ENCODE measurements at places on chromosomes 1 and 21.

GRCh38 chr1:236575523-236575922 lies 28.8 kb downstream of the HEATR1 start:
- no peak for DNase-seq

- DNase-seq = no peak
Measured at GRCh38 chr1:197126691-197127090, 19.8 kb downstream of the ASPM start.

DNA sequence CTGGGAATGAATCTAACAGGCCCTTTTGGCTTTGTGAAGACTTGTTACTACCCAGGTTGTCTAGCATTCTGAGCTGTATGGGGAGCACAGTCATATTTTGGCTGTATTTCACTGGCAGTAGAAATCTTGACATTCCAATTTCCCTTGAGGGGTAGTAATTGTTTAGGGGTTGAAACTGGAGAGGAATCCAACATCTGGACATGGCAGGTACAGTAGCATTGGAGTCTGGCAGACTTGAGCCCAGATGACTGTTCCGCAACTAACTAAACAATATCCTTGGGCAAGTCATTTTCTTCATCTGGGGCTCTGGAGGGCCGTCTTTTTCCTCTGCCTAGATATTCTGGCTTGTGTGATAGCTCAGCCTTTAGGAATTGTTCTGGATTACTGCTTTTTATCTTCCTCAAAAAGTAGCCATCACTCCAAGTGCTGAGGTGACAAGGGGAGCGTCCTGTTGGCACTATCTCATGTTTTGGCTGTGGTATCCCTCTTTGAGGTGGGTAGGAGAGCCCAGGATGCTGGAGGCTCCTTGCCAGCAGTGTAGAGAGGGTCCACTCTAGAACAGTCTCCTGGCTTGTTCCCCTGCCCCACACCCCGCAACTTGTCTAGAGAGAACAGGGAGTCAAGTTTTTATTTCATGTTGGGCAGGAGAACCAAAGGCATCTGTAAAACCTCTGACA lies 22.7 kb upstream of the NBL1 start:
- no peak for DNase-seq

DNA sequence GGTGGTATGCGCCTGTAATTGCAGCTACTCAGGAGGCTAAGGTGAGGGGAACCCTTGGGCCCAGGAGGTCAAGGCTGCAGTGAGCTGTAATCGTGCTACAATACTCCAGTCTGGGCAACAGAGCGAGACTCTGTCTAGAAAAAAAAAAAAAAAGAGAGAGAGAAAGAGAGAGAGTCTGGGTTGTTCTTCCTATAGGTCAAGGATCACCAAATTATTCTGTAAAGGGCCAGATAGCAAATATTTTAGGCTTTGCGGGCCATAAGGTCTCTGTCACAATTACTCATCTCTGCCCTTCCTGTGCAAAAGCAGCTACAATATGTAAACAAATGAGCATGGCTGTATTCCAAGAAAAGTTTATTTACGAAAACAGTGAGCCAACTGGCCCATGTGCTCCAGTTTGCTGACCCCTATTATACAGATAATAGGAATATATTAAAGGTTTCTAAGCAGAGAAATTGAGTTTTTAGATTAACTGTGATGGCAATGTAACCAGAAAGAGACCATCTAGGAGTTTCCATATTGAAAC lies 2.1 kb downstream of the SASS6 start:
- peak; percentile 11 for DNase-seq

GRCh38 chr1:70442490-70442889 lies 31.4 kb downstream of the CTH start:
- DNase-seq = no peak

- no peak for DNase-seq
Measured at GRCh38 chr1:114435088-114435715, 75.8 kb downstream of the TRIM33 start.

DNA sequence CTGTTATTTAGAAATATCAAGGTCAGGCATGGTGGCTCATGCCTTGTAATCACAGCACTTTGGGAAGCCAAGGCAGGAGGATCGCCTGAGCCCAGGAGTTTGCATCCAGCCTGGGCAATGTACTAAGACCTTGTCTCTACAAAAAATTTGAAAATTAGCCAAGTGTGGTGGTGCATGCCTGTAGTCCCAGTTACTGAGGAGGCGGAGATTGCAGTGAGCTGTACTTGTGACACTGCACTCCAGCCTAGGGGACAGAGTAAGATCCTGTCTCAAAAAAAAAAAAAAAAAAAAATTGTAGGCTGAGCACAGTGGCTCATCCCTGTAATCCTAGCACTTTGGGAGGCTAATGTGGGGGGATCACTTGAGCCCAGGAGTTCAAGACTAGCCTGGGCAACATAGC lies 45.3 kb downstream of the PIK3CD start:
- DNase-seq = no peak

GRCh38 chr1:55861676-55862340 lies 646.6 kb upstream of the USP24 start:
- no peak for DNase-seq

- DNase-seq = no peak
Measured at GRCh38 chr1:226407199-226407496, 745 bp downstream of the PARP1 start.

DNA sequence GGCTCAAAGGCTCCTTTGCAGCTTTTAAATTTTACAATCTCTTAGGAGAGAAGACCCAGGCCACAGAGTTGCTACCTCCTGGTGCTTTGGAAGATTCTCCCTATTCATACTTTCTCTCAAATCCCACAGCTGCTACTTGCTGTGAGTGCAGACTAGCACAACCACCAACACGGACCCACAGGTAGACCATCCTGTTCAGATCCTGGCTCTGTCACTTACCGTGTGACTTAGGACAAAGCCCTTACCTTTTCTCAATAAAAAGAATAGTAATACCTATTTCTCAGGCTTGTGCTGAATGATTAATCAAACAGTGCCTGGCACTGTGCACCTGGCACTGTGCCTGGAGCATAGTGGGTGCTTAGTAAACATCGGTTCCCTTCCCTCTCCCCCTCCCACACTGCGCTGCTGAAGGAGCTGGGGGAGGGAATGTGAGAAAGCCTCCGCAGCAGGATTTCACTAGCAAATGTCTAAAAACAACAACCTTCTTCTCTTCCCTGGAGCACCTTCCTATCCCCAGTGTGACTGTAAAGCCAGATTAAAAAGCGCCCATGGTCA lies 81.7 kb downstream of the PGM1 start:
- no peak for DNase-seq

DNA sequence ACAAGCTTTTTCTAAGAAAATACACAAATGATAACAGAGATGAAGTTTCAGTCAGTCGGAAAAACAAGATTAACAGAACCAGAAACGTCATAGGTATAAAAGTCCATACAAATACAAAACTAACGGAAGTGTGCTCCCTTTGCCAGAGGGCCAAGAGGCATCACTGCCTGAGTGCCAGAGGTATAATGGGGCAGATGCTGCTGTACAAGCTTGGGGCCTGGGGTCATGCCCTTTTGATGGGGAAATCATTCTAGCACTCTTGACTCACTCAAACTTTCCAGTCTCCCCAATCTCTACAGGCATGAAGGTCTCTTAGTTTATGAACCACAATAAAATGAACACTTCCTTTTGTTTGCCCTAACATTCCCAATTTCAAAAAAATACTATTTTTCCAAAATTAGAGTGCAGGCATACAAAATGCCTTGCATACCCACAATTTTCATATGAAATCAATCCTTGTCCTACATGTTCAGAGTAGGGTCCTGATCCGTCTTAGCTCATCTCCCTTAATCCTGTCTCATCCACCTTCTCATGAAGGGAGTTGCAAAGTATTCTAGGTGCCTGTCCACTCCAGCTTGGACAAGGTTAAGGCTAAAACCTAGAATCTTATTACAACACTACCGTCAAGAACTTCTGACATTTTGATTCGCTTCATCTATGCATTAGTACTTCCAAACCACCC lies 1.5 kb downstream of the RPL22 start:
- DNase-seq = no peak

GRCh38 chr1:167136191-167136614 lies 42.3 kb downstream of the STYXL2 start:
- no peak for DNase-seq

DNA sequence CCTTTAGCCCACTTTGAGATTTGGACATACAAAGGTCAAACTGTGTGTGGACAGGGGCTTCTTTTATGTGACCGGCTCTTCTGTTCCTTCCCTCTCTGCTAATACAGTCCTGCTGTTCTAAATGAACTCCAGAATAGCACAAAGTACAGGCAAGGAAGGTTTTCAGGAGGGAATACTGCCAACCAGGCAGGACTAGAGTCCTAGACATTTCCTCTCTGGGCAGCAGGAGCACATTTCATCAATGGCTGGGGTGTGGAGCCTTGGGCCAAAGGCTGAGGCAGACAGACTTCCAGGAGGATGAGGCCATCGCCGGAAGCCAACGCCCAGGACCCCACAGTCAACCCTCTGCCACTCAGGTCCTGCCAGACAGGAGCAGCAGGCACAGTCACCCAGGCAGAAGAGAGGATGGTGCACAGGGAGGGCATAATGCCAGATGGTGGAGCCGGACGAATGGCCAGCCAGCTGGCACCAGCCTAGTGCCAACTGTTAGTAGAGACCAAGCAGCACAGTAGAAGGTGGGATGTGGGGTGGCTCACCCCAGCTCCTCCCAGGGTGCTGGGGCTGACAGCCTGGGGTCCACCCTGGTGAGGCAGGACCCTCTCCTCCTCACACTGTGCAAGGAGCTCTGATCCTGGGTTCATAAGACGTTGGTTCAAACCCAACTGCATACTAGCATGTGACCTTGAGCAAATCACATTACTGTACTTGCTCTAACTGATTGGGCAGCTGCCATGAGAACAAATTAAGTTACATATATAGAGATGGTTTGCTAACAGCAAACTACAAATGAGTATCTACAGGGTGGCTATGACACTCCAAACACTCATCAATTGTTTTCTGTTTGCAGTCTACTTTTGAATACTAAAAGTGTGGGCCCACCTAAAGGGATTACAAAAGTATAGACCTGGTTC lies 410.7 kb downstream of the SIPA1L2 start:
- no peak for DNase-seq
